ENCODE measurements at places on chromosomes 5 and 9. TPM values are rescaled to one million over a fixed set of nuclear protein-coding genes. Genes with fewer than 3 reads are reported as not detected.

The SERF1A gene
- 5.2 TPM for total RNA-seq

The SOHLH1 gene
- total RNA-seq = not detected

The HTR4 gene
- not detected for total RNA-seq

The FOXE1 gene
- total RNA-seq = not detected

The PCDHB4 gene
- 0.65 TPM for total RNA-seq

The KIF4B gene
- not detected for total RNA-seq

The PDLIM4 gene
- 37.3 TPM for total RNA-seq

Data from fibroblast of the aortic adventitia (primary cell).